ENCODE measurements at places on chromosomes 1 and 21.
A peak's percentile ranks its signal among the peaks of the same experiment; 100 is the strongest.

- no peak for DNase-seq
- no peak overlapping the region for H3K27ac ChIP-seq
Observed at GRCh38 chr1:160916666-160917065, 31.7 kb upstream of the ITLN1 start.

DNA sequence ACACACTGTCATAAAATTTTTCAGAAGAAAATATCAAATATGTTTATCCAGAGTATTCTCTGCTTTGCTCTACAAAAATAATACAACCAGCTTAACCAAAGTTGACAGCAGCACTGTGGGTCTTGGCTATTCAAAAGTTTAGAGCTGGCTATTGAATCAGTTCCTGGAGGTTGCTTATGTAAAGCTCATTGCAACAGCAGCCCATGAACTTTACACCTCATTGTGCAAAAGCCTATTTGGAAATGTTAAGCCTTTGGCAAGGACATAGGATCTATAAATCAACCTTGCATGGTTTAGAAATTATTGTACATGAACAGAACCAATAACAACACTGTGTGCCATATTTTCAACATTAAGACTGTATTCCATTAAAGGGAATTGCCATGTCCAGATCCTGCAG, 714.9 kb downstream of the ADGRL2 start:
- no peak for DNase-seq
- no peak overlapping the region for H3K27ac ChIP-seq
- no peaks in the 10 kb centered on the region for H3K36me3 ChIP-seq
- H3K4me3 ChIP-seq: no peak overlapping the region
- no peaks in the 10 kb centered on the region for H3K27me3 ChIP-seq

DNA sequence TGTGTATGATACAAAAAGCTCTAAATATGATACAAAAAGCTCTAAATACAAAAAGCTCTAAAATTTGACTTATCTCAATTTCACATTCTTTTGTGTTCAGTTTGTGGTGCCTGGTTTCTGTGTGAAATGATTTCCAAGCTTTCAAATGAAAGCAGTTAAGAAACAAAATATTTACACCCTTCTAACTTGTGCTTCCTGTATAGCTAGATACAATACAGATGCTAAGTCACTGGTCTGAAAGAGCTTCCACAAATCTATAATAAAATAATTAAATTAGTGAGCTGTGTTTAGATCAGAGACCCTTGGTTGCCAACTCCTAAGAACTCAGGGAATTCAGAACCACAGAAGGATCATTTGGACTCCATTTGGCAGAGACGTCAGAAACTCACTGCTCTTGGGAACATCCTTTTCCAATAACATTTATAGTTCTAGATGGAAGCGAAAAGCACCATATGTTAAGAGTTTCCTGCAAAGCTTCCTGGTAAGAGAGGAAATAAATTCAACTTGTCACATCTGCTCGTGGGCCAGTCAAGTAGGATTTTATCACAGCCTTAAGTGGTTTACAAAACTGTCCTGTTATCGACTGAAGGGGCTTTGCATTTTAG, 1079.1 kb downstream of the ADGRL2 start:
- peaks cover 11% of the 10 kb centered on the region for H3K4me1 ChIP-seq
- no peaks in the 10 kb centered on the region for H3K27me3 ChIP-seq
- no peak for DNase-seq
- H3K36me3 ChIP-seq: no peaks in the 10 kb centered on the region
- no peak overlapping the region for H3K27ac ChIP-seq

DNA sequence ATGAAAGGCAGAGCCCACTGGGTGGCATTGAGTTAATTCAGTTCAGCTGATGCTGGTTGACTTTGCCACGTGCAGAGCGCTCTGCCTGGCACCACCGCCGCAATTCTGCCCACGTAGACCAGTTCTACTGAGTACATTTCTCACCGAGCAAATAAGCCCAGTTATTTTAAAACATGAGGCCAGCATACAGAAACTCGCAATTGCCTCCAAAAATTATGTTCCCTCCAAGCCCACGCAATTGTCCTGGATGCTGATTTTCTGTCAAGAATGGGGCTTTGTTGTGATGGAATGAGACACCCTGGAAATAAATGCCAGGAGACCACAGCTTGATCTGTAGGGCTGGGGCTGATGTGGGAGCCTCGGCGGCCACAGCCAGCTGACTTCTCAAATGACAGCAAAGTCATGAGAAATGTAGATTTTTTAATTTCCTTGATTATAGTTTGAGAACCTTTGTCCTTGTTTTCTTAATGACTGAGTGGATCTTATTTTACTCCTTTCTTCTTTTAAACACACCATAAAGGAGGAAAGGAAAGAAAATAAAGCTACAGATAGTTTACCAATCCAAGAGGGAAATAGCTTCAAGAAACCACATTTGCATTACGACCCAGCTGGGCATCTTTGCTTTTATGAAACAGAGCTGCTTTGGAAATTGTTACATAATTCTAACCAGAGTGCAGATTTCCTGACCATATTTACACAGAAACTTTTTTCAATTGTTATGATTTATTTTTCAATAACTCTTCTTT, 11.6 kb upstream of the PARP1 start:
- no peak for DNase-seq
- no peak overlapping the region for H3K4me3 ChIP-seq
- no peak overlapping the region for H3K27ac ChIP-seq
- no peaks in the 10 kb centered on the region for H3K27me3 ChIP-seq
- H3K36me3 ChIP-seq: no peaks in the 10 kb centered on the region

GRCh38 chr21:44498280-44499210, 41.5 kb downstream of the KRTAP10-1 start:
- no peak overlapping the region for H3K4me3 ChIP-seq
- no peak for DNase-seq
- H3K36me3 ChIP-seq: no peaks in the 10 kb centered on the region
- no peak overlapping the region for H3K27ac ChIP-seq

DNA sequence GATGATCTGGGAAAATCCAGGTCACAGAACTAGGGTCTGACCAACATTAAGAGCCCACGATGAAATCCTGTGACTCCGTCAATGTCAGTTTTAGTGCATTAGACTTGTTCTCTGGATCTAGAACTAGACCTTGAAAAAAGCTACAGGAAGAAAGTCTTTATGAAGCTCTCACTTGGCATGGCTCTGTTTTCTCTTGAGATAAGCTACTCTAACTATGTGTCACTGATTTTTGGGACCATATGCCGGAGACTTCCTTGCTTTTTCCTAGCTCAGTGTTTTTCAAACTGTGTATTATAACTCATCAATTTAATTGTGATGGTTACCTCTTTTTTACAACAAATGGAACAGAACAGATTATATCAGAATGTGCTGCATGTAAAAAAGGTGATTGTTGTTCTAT, 379.7 kb upstream of the DAB1 start:
- H3K36me3 ChIP-seq: no peaks in the 10 kb centered on the region
- H3K4me1 ChIP-seq: no peaks in the 10 kb centered on the region
- no peak overlapping the region for H3K27ac ChIP-seq
- H3K27me3 ChIP-seq: no peaks in the 10 kb centered on the region
- H3K4me3 ChIP-seq: no peak overlapping the region
- no peak for DNase-seq

DNA sequence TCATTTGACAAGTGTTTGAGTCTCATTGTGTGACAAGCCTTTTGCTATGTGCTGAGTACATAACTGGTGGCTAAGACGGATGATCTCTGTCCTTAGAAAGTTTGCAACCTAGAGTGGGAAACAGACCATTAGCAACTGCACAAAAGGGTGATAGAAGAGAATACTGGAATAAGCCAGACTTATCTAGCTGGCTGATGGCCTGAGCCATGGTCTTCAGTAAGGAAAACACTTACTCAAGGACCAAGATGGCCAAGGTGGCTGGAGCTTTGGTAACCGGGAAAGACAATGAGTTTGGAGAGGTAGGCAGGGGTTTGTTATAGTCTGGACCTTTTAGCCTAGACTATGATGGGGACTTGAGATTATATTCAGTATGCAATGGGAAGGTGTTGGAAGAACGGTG, 1.6 kb upstream of the TAF12 start:
- no peak overlapping the region for H3K4me3 ChIP-seq
- peak overlapping the region; percentile 91 for H3K27ac ChIP-seq
- H3K4me1 ChIP-seq: peaks cover 75% of the 10 kb centered on the region

DNA sequence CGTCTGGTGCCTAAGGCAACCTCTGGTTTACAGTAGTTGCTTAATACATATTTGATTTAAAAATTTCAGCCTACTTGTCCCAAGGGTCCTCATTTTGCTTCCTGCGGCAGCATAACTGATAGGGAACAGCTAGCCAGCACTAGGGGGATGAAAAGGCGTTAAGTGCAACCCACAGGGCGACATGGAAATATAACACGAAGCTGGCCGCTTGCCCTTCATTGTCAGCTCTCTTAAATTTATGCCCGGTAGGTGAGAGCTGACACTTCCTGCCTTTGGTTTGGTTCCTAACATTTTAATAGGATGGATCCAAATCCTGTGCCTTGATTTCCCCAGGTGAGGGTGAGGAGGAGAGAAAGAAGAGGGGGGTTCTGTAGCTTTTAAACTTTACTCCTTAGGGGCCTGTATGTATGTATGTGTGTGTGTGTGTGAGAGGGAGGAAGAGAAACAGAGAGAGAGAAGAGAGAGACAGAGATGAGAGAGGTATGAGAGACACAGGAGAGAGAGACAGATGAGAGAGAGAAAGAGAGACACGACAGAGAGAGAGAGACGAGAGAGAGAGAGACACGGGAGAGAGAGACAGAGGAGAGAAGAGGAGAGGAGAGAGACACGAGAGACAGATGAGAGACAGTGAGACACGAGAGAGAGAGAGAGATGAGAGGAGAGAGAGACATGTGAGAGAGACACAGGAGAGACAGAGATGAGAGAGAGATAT, 938 bp upstream of the ACTN2 start:
- DNase-seq: no peak
- no peaks in the 10 kb centered on the region for H3K36me3 ChIP-seq
- no peak overlapping the region for H3K27ac ChIP-seq

GRCh38 chr1:26780344-26780957, 7.3 kb upstream of the PIGV start:
- peaks cover 21% of the 10 kb centered on the region for H3K36me3 ChIP-seq
- no peak overlapping the region for H3K27ac ChIP-seq
- H3K4me3 ChIP-seq: no peak overlapping the region
- H3K4me1 ChIP-seq: peaks cover 13% of the 10 kb centered on the region
- H3K27me3 ChIP-seq: no peaks in the 10 kb centered on the region
- no peak for DNase-seq

DNA sequence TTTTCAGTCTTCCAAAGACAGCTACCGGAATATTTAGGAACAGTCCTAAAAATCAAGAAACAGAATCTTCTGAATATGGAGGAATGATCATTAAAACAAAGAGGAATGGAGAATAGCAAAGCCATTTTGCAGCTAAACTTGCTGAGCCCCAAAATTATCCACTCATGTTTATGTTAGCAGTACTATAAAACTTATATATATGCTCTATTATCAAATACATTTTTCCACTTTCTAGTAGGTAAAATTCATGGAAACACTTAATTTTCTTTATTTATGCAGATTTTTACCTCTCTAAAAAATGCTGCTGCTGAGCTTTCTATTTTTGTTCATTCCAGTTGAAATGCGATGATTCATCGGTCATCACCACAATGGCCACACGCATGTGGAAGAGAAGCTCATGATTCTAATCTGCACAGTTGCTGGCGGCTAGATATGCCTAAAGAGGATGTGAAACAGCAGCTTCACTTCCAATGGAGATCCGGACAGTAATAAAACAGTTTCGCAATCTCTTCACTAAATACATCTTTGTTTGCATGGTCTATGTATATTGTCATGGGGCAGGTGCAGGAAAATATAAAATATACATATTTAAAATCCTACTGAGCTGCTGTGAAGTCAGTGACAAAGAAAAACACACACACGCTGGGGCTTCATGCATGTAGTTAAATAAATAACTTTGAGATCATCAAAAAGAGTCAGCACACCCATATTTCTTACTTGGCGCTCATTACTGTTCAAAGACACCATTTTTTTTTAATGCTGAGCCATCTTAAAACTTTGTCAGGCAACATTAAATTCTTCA, 292.2 kb downstream of the SMYD3 start:
- H3K4me3 ChIP-seq: no peak overlapping the region
- DNase-seq: no peak
- H3K4me1 ChIP-seq: no peaks in the 10 kb centered on the region

DNA sequence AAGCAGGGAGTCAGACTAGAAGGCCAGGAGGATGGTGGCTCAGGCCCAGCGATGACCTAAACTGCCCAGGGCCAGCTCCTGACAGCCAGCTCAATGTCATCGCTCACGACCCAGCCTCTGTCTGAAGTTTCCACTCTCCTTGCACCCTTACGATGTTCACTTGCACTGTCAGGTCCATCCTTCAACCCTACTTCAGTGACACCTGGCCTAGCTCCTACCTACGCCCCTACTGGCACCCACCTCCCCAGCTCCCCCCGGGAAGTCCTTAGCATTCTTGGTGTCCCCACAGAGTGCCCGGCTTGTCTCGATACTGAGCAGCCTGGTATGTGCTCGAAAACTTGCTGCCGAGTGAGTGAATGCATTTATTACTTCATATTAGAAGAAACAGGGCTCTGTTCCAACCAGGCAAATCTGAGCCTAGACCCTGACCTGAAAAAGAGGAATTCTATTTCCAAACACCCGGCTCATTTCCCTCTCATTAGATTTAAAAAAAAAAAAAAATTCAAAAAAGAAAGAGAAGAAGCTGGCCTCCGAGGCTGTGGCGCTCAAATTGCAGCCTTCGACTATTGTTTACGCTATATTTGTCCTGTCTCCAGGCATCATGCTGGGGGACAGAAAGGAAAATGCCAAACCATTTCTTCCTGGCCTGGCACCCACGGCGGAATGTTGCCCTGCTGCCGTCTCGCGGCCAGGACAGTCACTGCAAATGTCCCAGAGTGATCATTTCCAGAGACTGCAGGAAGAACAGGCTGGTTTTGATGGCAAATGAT, 29.8 kb upstream of the LRRC38 start:
- H3K36me3 ChIP-seq: no peaks in the 10 kb centered on the region
- no peak for DNase-seq
- peaks cover 23% of the 10 kb centered on the region for H3K4me1 ChIP-seq
- H3K4me3 ChIP-seq: no peak overlapping the region
- H3K27ac ChIP-seq: no peak overlapping the region

DNA sequence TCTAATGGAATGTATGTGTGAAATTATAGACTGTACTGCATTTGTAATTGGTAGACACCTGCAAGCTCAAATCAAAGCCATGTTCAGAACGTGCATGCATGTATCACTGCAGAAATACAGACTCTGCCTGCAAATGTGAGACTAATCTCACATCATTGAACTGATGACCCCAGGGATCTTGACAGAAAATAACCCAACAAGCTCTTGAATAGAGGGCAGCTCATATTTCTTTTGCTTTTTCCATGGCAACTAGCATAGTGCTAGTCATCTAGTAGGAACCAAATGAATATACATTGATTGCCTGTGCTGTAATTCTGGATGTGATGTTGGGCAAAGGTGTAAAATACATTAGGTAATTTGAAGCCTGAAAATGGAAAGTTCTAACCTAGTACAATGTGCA, 62.4 kb downstream of the PTPRC start:
- peaks cover 5% of the 10 kb centered on the region for H3K4me1 ChIP-seq
- no peak overlapping the region for H3K27ac ChIP-seq
- H3K27me3 ChIP-seq: no peaks in the 10 kb centered on the region

DNA sequence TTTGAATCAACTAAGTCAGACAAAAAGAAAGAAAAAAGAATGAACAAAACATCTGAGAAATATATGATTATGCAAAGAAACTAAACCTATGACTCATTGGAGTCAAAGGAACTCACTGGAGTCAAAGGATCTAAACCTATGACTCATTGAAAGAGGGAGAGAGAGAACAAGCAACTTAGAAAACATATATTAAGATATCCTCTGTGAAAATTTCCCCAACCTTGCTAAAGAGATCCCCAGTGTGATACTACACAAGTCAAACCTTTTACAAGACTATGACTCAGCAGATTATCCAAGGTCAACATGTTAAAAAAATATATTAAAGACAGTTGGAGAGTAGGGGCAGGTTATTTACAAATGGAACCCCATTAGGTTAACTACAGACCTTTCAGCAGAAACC, 1538.3 kb downstream of the NCAM2 start:
- H3K27me3 ChIP-seq: no peaks in the 10 kb centered on the region
- no peaks in the 10 kb centered on the region for H3K4me1 ChIP-seq
- no peaks in the 10 kb centered on the region for H3K36me3 ChIP-seq
- H3K4me3 ChIP-seq: no peak overlapping the region
- DNase-seq: no peak

Measured in esophagus squamous epithelium (tissue), 5 donors.